ENCODE measurements at places on chromosomes 6 and 20. TPM values are rescaled to one million over a fixed set of nuclear protein-coding genes. Genes with fewer than 3 reads are reported as not detected.

Gene CCDC167
- 82.4 TPM for polyA plus RNA-seq

Gene GJA10
- polyA plus RNA-seq, result not detected

Gene DEF6
- 122 TPM for polyA plus RNA-seq

Gene ECT2L
- polyA plus RNA-seq, result 0.23 TPM

Gene PM20D2
- 16.0 TPM for polyA plus RNA-seq

Gene RAET1E
- polyA plus RNA-seq, result not detected

Gene RUNX2
- polyA plus RNA-seq, result 2.9 TPM

Gene COL19A1
- 5.3 TPM for polyA plus RNA-seq

Gene CPNE5
- polyA plus RNA-seq, result 280 TPM

Gene ENPP1
- polyA plus RNA-seq, result 0.34 TPM

Gene RBPJL
- polyA plus RNA-seq, result not detected

Gene IMPG1
- polyA plus RNA-seq, result not detected

Gene EYS
- 0.04 TPM for polyA plus RNA-seq

Gene KIAA0408
- 0.76 TPM for polyA plus RNA-seq

Gene YIPF3
- 87.2 TPM for polyA plus RNA-seq

Gene SYCP2L
- polyA plus RNA-seq, result not detected

Gene PGC
- polyA plus RNA-seq, result not detected

All from IgD-negative memory B cell (primary cell).